NCI-H526 (cell line): ENCODE measurements at places on chromosomes 5 and 9.

DNA sequence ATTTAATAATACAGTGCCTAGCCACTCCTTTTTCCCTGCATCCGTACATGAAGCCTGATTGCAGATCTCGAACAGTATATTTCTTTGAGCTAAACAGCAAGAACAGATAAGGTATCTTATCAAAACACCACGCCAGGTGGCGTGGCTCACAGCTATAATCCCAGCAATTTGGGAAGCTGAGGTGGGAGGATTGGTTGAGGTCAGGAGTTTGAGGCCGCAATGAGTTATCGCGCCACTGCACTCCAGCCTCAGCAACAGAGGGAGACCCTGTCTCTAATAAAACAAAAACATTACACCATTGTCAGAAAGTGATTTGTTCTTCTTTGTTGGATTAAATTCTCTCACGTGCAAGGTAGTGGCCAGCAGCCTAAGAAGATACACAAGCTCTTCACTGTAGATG is 291.2 kb upstream of the DMRT1 start:
- DNase-seq = no peak

- DNase-seq = no peak
These were observed 3.7 kb downstream of the RECK start for GRCh38 chr9:36040271-36040925.

DNA sequence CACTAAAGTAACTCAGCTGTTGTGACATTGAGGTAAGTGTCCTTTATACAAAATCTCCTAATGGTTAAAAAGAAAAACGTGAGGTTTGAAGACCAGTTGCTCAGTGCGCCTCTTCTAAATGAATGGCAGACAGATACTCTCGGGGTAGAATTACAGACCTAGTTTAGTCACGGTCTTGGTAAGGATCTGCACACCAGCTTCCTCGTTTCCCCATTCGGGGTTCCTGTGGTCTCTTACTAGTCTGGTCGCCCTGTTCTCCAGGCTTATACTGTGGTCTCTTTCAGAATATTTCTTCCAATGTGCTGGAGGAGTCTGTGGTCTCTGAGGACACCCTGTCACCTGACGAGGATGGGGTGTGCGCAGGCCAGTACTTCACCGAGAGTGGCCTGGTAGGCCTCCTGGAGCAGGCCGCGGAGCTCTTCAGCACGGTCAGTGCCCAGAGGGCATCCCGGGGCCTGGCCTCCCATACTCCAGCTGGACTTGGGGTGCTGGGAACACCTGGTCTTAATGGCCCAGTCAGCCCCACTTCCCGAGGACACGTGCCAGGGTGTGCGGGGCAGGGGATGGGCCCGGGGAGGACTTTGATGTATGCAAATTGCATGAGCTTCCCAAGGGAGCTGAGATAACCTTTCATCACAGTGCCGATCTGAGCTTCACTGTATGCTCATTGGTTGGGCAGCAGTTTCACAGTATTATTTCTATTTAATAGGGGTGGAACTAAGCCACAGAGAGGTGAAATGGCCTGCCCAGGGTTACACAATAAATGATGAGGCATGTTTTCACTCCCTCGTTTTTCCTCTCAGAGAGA is 224.5 kb downstream of the DOCK8 start:
- peak; percentile 48 for DNase-seq

DNA sequence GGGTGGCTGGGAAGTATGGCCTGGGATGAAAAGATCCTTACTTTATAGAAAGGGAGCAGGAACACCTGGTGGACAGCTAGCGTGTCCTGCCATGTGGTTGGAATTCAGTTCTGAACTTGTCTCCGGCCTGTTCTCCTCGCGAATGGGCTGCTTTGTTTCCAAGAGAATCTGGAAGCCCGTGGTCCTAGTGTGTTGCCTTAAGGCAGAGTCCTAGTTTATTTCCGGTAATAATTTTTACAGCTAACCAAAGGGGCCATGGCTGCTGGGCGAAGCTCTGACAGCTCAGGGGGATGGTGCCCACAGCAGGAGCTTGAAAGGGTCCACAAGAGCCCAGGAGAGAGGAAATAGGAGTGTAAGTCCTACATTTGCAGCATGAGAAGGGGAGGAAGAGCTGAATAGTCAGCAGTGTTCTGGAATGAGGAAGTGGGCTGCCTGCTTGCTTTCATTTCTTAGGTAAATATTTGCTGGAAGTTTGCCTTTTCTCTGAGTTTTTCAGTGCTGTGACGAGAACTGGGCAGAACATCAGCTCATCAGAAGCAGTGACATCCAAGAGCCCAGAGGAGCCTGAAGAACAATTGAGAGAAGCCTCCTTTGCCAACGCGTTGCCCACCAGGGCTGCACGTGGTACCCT is 13.1 kb upstream of the IGFBPL1 start:
- DNase-seq = no peak

DNA sequence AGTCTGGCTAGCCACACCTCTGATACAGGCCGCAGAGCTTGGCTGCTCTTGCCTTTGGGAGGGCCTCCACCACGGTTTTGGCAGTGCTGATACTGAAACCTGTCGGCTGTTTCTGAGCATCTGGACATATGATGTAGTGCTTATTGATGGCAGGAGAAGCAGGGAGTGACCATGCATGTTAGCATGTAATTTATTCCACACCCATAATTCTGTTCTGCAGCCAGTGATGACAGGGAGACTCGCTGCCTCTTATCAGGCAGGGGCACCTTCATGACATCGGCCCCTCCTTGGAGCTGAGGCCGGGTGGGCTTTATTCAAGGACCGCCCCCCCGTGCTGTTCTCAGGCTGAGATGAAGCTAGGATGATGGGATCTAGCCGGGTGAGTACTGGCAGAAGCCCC is 49.0 kb downstream of the OLFM1 start:
- DNase-seq = no peak

DNA sequence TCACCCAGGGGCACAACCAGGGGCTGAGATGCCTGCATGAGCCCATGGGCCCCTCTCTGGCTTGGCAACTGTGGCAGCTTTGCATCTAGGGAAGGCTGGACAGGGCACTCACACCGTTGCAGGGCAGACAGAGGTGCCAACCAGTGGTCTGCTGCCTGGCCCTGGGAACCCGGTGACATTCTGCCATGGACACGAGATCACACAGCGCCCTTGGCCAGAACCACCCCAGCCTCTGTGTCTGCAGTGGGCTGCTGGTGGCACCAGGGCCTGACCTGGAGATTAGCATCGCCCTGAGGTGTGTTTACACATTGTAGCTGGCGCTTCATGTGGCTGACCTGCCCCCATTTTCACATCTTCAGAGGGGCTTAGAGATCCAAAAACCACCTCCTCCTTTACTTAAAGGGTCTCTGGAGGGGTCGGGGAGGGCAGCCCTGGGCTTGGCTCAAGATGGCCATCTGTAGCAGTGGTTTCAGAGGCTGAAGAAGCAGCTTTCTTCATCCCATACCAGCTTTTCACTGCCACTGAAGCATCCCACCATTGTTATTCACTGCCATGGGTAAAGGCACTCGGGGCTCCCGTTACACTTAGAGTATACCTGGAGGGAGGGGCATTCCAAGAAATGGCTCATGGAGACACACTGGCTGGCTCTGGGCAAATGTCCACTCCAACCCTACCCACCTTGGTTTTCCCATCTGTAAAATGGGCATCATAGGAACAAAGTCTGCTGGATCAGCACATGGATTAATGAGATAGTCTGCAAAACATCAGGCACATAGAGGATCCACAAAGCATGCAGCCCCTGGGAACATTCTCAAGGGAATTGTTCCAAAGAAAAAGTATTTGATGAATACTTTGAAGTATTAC is 11.4 kb downstream of the DCANP1 start:
- DNase-seq = no peak

GRCh38 chr9:133690081-133690561 is 48.0 kb downstream of the SARDH start:
- no peak for DNase-seq

DNA sequence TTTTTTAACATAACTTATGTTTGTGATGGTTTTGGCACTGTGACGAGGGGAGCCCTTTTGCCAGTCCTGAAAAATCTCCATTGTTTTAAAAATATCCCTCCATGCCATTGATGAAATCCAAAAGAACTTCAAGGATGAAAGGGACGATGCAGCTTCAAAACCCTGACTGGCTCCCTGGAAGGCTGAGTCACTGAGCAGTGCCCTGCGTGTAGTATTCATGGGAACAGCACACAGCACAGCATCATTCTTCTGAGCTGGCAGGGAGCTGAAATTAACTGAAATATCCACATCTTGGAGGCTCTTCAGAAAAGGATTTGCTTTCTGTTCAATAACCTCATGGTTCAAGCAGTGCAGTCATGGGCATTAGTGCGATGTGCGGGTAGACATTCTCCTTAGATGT is 29.7 kb downstream of the PDE4D start:
- DNase-seq = no peak

GRCh38 chr5:135236228-135236907 is 162.7 kb downstream of the MACROH2A1 start:
- DNase-seq = no peak

DNA sequence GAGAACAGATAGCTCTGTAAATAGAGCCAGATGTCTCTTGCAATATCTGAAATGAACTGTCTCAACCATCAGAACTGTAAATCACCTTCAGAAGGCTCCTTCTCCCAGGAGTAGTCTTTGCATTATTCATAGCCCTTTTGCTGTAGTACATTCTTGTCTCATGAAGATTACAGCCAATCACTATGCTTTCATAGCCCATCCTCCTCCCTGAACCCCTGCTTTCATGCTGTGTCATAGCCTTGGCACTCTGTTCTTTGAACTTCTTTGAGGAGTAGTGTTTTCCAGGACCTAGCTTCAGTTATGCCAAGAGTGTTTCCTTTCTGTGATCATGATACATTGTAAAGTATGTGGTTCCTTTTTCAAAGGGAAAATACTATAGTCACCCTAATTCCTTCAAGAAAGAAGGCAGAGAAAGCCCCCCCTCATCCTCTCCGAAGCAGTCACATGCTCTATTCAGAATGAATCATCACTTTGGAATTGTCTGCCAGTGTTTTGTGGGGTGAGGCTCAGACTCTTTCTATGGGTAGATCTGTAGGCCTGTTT is 61.1 kb downstream of the GRIA1 start:
- DNase-seq = no peak

GRCh38 chr9:113837334-113837733 is 38.8 kb upstream of the ZNF618 start:
- DNase-seq = no peak

DNA sequence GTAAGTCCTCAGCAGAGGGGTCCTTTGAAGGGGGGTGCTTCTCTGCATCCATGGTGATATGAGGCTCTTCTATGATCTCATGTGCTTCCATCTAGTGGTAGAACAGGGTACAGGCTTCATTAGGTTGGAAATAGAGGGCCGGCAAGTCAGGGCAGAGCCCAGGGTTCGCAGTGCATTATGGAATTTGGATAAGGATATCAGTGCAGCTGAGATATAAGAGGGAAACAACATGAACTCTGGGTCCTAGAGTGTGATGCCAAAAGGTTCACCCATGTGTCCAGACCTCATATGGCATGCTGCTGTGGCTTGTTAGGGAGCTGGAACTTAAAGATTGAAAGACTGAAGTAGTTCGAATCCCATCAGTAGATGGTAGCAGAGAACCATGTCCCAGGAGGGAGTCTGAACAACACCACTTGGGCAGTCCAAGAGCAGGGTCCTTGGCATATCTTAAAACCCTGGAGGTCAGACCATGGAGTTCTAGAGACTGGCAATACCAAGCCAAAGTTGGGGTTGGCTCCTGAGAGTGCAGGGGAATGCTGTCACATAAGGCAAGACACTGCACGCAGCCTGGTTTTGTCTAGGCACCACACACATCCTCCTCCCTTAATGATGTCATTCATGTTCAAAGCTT is 2.3 kb downstream of the FAM221B start:
- peak; percentile 67 for DNase-seq

DNA sequence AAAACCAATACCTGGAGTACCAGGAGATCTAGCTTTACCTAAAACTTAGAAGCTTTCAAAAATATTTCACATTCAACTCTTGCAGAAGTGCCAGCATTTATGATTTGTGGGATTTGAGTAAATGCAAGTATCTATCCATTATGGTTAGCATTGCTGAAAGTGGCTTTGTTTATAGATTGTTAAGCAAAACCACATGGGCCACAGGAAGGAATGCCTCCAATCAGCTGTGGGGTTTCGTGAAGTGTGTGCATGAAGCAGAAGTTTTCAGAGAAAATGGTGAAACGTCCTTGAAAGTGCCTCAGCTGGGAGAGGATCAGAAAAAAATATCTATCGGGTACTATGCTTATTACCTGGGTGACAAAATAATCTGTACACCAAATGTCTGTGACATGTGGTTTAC is 4.2 kb downstream of the LECT2 start:
- no peak for DNase-seq

DNA sequence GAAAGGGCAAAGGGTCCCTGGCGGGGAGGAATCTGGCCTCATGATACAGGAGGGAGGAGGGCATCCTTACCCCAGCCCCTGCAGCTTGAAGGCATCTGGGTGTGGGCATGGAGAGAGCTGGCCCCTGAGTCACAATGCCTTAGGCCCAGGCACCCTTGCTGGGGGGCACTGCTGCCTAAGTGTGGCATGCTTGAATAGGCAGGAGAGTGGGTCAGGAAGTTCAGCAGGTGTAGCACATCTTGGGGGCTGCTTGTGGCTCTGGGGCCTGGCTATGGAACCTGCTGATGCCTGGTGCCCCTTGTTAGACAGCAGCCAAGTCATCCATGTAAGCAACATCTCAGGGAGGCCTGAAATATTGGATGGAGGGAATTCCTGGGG is 63.1 kb downstream of the HSPA4 start:
- no peak for DNase-seq

DNA sequence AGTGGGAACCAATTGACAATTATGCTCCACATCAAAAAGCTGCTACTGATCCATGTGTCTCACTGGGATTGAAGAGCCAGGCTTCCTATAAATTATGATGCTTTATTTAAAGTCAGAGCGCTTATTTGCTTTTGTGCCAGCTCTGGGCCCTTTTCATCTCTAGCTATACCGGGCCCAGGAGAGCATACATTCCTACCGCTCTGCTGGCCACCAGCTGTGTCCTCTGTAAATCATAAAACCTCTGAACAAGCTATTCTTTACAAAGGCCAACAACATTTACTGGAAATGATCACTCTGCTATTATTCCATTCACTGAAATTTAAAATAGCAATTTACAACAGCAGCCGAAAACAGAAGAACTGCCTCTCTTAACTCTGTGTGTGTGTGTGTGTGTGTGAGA is 86.6 kb downstream of the ZNF608 start:
- DNase-seq = peak; percentile 55
